ENCODE measurements at places on chromosomes 13 and 19.

DNA sequence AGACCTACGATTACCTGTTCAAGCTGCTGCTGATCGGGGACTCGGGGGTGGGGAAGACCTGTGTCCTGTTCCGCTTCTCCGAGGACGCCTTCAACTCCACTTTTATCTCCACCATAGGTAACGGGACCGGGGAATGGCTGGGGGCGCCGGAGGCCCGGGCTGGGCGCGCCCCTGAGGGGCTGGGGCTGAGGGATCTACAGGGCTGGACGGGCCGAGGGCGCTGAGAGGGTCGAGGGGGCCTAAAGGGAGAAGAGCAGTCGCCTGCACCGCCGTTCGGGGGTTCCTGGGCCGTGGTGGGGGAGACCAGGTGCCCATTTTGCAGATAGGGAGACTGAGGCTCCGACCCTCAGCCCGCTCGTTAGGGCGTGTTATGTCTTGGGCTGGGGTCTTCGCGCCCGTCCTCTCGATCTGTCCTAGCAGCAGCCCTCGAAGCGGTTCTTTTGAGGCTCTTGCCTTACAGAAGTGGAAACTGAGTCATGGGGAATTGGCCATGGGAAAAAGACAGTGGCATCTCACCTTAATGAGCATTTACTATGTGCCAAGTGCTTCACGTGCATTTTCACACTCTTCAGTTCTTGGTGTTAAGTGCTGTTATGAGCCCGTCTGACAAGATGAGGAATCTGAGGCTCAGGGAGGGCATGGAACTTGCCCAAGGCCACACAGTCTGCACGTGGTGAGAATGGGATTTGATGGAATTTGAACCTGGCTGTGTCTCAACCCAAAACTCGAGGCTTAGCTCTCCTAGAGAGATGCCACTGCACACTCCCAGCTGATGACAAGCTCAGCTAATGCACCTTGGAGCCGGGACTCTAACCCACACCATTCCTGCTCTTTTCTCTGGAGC is 442 bp downstream of the RAB8A start:
- DNase-seq = no peak

- no peak for DNase-seq
Observed at GRCh38 chr13:40581277-40581579, 85.2 kb downstream of the FOXO1 start.

DNA sequence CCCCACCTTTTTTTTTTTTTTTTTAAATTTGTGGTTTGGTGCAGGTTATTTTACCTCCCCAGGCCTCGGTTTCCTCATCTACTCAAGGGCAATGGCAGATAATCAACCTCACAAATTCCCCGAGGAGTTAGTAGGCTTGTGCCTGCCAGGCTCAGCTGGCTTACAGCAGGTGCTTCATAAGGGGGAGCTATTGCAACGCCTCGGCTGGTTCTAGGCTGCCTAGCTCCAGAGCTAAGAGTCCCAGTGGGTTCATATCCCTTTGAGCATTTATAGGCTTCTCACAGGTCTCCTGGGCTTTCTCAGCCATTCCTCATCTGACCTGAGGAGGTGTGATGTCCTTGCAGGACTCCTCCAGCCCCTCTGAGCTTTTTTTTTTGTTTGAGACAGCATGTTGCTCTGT is 10.6 kb downstream of the BCKDHA start:
- DNase-seq = no peak

DNA sequence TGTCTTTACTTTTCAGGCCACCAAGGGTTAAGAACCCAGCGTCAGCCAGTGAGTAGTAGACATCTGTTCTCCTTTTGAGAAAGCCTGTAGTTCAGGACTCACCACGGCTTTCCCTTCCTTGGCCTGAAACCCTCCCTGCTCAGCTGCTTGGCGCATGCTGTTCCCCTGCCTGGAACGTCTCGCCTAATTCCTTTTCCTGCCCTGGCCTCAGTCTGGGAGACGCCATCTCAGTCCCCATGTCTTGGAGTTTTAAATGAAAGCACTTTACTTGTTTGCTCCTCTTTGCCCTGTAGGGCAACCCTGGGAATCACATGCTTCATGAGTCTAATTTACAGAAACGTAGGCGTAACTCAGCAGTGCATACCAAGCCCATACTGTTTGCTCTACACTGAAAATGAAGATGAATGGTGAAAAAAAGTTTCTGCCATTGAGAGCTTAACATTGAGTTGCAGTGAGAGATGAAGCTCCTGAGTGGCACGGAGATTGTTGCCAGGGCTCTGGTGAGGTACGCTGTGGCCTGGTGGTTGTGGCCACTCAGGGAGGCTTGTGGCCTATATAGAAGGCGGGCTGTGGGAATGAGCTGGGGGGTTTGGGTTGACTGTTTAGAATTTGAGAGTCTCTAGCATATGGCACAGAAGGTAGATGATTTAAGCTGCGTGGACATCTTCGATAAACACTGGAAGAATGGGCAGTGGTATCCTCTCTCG is 52.8 kb downstream of the GATAD2A start:
- DNase-seq = no peak

- DNase-seq = no peak
Observed at GRCh38 chr13:66154976-66155375, 1075.2 kb downstream of the PCDH9 start.

GRCh38 chr19:31383553-31383952 is 34.3 kb upstream of the TSHZ3 start:
- no peak for DNase-seq

DNA sequence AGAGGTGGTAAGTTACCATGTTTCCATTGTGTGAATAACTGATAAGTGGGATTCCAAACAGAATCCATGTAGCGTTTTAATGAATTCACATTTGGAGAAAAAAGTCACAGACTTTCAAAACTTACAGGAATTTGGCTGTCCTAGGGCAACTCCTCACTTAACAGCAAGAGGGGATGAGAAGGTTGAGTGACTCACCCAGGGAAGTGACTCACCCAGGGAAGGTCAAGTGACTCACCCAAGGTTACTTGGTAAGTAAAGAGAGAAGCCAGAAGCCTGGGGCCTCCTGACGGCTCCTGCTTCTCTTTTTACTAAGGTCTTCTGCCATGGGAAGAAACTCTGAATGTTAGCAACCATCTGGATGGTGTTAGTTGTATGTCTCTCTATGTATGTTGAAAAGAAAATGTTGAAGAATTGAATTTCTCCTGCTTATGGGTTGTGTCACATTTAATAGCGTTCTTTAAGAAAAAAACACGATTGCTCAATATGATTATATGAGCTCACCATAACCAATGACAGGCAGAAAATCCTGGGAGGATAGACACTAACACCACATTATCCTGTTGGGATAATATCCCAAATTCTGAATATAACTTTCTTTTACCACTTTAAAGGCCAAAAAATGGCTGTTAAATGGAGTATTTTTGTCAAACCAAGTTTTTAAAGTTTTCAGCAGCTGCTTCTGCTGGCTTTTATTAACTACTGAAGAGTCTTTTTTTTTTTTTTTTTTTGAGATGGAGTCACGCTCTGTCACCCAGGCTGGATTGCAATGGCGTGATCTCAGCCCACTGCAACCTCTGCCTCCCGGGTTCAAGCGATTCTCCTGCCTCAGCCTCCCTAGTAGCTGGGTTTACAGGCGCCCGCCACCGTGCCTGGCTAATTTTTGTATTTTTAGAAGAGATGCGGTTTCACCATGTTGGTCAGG is 195.6 kb downstream of the GGACT start:
- peak; percentile 67 for DNase-seq

GRCh38 chr13:35475960-35476943 is at the start of gene MAB21L1:
Gene MAB21L1, minus strand, starts transcription at chr13:35476689. Its CDS starts 551 bp downstream, at chr13:35476138.
- no peak for DNase-seq

DNA sequence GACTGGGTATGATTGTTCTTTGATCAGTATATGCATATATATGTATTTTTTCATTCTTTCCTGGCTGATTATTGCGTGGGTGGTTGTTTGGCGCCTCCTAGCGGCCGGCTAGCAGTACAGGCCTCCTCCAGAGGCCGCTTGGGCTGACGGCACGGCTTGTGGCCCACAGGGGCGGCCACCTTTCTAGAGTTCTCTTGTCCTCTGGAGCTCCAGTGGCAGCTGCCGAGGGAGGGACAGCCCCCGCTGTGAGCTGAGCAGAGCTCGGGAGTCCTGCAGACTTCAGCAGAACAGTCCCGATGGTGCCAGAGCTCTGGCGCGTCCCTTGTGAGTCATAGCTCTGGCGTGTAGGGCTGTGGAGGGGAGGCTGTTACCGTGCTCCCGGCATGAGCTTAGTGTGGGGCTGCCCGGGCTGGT is 22.5 kb upstream of the ZNF429 start:
- no peak for DNase-seq
